GM12864 (cell line): ENCODE measurements at places on chromosomes 4 and X.
A peak's percentile ranks its signal among the peaks of the same experiment; 100 is the strongest.

DNA sequence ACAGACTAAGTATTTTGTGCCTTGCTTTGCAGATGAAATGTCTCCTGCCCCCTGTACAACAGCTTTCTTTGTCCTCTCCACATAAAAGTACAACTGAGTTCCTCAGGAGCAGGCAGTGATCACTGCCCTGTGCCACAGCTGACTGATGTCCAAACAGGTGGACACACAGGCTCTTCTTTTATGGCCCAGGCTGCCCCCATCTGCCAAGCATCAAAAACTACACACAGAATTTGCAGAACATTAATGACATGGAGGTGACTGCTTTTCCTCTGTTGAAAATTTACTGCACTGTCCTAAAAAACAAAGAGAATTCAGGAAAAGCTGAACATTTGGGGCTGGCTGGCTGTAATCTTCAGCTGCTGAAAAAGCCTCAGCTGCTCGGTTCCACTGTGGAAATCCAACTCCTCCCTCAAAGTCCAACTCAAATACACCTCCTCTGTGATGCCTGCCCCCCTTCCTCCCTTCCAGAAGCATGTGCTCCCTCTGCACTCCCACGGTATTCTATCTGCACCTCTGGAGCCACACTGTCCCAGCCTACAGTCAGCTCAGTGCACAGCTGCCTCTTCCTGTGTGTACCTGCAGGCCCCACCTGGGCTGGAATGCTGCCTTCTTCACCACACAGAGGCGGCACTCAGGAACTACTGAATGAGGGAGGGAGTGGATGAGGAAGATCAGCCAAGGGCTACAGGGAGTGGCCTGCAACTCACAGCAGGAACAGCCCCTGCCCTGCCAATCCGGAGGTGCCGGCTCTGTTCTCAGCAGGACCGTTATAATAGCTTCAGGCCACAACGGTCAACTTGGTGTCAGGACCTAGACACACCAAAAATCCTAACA is 10.3 kb downstream of the AFAP1 start:
- DNase-seq = no peak

GRCh38 chrX:10756441-10756840 is 136.1 kb upstream of the MID1 start:
- DNase-seq = no peak

DNA sequence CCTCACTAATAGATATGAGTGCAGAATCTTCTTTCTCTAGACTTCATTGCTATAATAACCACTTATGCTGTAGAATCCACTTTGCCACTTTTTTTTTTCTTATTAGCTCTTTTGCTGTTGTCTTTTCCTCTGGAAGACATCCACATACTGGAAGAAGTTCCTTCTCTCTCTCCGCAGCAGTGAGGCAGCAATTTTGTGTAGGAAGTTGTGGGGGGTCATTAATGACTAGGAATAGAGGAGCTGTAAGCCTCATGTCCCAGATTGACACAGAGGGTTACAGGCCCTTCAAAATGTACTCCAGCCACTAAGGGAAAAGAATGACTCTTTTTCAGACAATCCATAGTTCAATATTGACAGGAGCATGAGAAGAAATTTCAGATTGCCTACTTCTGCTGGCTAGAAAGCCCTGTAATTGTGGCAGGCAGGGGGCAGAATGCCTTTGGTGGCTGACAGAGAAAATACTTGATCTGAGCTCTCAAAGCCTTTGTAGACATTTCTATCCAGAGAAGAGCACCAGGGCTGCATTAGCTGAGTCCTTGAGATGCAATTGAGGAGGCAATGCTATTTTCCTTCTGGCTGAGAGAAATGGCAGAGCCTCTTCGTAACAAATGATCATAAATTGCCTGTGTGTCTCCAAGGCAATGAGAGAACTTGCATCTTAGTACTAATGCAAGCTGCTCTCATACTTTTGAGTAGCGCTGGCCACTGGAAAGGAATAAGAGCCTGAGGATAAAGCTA is 856.2 kb downstream of the STIM2 start:
- DNase-seq = no peak

- DNase-seq = no peak
Measured at GRCh38 chrX:110418316-110419235, 59.9 kb downstream of the RTL9 start.

DNA sequence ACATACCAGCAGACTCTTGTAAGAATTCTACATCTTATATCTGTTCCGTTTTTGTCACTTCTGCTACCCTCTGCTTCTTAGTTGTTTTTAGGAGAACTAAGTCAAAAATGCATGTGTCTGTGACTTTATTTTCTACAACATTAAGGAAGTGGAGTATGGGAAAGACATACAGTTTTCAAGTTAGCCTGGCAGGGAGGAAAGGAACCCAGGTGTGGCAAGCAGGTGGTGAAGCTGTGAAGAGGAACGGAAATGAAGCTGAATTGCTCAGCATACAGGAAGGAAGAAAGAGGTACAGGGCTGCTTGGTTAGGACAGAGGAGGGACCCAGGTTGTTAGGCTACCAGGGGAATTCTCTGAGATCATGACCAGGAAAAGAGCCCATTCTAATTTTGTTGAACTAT is 9.4 kb downstream of the GPRIN3 start:
- no peak for DNase-seq

DNA sequence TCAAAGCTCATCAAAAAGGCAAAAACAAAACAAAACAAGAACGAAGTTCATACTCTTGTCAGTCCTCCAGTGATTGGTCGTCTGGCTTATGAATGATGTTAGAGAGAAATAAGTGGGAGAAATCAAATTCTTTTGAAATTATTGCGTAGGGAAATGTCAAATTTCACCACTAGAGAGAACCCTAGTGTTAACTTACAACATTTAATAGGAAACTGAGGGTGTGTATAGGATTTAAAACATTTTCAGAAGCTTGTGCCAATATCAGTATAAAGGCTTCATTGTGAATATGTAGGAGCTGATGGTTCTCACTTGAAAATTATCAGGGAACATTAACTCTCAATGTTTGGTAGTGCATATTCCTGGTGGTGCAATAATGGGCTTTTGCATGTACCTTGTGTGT is 17.4 kb downstream of the ADH6 start:
- no peak for DNase-seq

GRCh38 chr4:100935090-100935489 is 412.2 kb downstream of the PPP3CA start:
- DNase-seq = no peak

DNA sequence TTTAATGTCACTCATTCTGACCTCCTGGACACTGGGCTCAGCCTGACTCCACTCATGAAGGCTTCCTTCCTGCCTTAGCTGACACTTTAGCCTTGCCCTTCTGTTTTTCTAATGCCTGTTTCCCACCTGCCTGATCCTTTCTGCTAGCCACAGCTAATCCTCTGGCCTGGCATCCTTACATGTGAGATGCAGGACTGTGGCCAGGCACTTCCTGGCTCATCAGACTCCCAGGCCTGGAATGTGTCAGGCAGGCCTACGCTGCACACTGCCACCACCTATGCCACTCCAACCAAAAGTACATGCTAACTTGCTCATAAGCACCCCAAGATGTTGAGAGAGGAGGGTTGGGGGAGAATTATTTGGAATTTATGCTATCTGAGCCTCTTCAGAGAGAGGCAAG is 138.8 kb upstream of the NALF2 start:
- DNase-seq = no peak

- no peak for DNase-seq
Measured at GRCh38 chr4:2301225-2301642, 39.3 kb upstream of the MXD4 start.

DNA sequence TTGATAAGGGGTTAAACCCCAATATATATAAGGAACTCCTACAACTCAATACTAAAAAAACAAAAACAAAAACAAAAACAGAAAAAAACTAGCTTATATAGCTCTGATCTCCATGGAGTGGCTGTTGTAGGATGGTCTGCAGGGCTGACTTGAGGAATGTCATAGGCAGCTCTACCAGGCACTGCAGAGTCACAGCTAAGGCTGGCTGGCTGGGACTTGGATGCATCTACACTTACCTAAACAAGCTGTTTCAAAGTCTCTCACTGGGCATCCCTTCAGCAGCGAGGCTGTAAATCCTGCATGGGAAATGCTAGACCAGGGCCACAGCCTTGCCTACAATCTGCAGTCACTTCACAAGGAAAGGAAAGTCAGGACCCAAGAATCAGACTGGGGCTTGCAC is 61.3 kb downstream of the HOPX start:
- DNase-seq = no peak

DNA sequence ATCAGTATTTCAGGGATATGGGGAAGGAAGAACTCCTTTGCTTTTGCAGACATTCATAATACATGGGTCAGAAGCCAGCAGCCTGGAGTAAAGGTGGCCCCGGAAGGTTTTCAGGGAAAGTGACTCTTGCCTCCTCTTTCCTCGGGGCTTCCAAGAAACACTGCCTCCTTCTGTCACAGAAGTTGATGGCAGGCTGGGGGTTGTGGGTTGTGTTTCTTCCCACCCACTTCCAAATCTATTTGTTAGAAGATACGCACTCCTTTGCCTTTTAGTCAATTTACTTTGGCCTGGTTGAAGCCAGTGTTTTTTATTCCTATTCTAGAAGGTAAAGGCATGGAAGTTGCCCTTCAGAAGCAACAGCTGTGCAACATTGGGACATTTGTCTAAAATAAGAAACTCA is 19.7 kb downstream of the KIT start:
- DNase-seq = no peak

- DNase-seq = peak; percentile 1
Measured at GRCh38 chrX:114611018-114611619, 27.2 kb downstream of the HTR2C start.

DNA sequence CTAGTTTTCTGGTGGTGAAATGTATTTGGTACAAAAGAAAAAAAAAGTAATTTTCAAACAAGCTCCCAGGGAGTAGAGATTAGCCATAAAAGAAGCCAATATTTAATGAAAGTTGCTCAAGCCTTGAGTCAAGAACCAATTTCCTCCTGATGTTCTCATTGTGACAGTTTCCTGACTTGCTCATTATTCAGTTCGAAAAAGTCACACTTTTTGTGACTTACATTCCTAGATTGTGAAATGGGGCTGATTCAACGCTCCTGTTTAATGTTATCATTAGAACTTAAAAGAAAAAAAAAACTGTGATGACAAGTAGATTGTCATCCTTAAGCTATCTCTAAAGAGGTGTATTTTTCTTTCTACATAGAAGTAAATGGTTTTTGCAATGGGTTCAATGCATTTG is 122.6 kb upstream of the BMPR1B start:
- DNase-seq = no peak

DNA sequence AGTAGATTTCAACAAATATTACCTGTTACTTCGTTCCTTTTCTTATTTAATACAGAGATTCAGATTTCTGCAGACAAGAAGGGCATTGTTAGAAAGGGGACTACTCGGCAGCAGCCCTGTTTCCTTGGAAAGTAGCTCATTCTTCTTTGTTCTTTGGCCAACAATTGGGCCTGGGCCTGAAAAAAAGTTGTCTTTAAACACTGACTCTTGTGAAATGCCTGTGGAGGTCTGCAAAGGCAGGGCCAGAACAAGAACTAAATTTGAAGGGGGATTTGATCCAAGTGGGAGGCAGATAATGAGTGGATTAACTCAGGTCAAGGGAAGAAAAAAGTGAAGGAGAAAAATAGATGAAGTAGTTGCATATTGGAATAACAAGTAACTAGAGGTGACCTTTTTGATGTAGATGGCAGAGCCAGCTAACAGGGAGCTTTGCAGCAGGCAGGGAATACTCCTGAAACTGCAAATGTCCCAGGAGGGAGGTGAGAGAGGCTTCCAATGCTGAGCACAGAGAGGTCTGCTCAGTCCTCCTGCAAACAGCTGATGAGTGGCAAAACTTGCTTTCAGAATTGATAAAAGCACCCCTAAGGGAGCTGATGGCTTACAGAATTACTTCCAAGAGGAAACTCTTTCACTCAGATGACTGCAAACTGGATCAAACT is 393.2 kb upstream of the HS3ST1 start:
- no peak for DNase-seq

- DNase-seq = no peak
Measured at GRCh38 chr4:7593646-7594412, 159.1 kb upstream of the PSAPL1 start.

- no peak for DNase-seq
Measured at GRCh38 chr4:137572163-137572562, 39.9 kb upstream of the PCDH18 start.

DNA sequence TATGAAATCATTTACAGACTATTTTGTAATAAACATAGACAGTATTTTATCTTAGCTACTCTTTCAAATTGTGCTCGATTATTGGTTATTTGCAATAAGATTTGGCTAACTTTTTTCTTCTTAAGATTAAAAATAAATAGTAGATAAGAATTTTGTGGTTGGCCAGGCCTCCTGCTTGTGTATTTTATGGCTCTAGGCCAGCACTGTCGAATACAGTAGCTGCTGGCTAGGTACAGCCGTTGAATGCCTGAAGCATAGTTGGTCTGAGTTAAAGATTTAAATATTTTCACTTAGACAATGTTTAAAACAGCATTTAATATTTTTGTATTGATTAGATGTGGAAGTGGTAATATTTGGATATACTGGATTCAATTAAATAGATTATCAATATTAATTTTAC is 481.0 kb downstream of the SPRY1 start:
- no peak for DNase-seq
